ENCODE measurements at places on chromosomes 5 and 9.

- H3K27me3 ChIP-seq: no peaks in the 10 kb centered on the region
- H3K36me3 ChIP-seq: no peaks in the 10 kb centered on the region
- no peak overlapping the region for H3K27ac ChIP-seq
- no peak for DNase-seq
- peaks cover 8% of the 10 kb centered on the region for H3K4me1 ChIP-seq
These were observed 5.0 kb upstream of the CARD19 start for GRCh38 chr9:93091056-93091452.

DNA sequence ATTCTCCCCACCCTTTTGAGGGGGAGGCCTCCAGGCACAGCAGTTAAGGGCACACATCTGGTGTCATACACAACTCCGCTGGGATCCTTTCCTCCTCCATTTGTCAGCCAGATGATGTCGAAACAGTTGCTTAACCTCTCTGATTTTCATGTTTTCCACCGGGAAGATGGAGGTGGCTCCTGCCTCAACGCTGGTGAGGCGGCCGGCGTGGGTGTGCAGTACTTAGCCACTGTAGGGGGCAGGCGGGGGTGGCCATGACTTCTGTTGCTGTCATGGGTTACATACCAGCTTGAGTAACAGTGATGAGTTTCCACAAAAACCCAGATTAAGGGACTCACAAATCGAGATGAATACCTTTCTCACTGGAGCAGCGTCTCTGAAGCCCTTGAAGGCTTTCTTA lies 63.1 kb upstream of the EPB41L4B start:
- no peak overlapping the region for H3K27ac ChIP-seq
- H3K36me3 ChIP-seq: no peaks in the 10 kb centered on the region
- H3K4me3 ChIP-seq: no peak overlapping the region

GRCh38 chr5:163624431-163624830 lies 119.0 kb downstream of the MAT2B start:
- no peaks in the 10 kb centered on the region for H3K27me3 ChIP-seq
- no peaks in the 10 kb centered on the region for H3K36me3 ChIP-seq
- H3K4me3 ChIP-seq: no peak overlapping the region
- H3K4me1 ChIP-seq: no peaks in the 10 kb centered on the region
- H3K27ac ChIP-seq: no peak overlapping the region

DNA sequence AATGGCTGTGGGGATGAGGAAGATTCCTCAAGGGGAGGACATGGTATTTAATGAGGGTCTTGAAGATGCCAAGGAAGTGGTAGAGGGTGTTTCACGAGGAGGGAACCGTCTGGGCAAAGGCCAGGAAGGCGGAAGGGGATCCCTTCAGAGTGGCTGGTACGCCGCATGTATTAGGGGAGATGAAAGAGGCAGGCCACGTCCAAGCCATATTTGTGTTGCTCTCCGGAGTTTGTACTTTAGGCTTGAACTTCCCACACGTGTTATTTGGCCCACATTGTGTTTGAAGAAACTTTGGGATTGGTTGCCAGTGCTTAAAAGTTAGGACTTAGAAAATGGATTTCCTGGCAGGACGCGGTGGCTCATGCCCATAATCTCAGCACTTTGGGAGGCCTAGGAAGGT lies 1.2 kb downstream of the FXN start:
- H3K4me1 ChIP-seq: peaks cover 2% of the 10 kb centered on the region
- no peaks in the 10 kb centered on the region for H3K36me3 ChIP-seq
- no peaks in the 10 kb centered on the region for H3K27me3 ChIP-seq

DNA sequence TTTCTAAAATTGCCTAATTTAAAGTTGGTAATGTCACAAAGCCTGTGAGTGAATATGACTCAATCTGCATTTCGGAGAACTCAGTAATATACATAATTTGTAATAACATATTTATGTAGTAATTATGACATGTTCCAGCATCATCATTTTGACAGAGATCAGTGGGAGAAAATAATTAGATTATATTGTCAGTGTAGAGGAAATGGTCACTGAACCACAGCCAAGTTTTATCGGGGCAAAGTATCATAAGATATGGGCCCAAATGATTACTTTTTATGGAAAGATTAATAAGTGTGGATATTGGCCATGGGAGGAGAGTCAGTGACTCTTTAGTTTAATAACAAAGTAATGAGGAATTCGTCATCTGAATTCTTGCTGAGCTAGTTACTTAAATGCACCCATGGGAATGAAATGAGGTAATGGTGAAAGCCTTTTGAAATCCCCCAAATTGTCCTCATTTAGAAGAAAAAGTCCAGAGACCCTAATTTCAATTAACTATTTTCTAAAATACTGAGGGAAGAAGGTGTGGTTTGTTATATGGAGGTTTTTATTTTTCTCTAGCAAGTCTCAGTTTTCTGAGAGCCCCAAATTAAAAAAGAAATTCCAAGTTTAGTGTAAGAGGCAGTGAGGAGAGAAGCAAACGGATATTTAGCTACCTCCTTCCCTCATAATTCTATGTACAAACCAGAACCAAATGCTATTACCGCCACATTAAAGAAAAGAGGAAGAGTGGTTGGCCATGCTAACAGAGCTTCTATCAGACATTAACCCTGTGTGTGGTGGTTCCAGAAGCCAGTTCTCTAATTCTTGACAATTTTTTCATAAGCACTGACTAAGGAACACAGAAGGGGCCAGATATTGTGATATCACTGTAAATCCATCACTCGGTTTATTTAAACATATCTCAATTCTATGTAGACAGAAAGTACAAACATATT lies 37.7 kb upstream of the MRPS30 start:
- no peak overlapping the region for H3K27ac ChIP-seq
- no peak overlapping the region for H3K4me3 ChIP-seq
- no peaks in the 10 kb centered on the region for H3K4me1 ChIP-seq
- no peaks in the 10 kb centered on the region for H3K27me3 ChIP-seq

DNA sequence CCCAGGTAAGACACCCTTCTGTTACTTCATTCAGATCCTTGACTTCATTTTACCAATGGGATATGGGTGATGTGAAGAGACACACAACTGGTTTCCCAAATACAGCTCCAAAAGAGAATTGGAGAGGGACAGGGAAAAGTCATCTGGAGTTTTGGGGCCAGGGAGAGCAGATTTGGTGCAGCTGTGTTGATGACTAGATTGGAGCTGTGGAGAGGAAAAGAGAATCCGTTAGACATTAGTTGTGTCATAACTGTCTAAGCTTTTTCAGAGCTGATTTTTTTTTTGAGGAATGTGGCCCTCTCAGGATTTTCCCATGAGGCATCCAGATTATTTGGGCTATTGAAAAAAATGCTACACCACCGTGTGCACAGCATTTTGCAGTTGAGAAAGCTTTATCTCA lies 423.4 kb downstream of the DMAC1 start:
- no peaks in the 10 kb centered on the region for H3K36me3 ChIP-seq
- no peaks in the 10 kb centered on the region for H3K27me3 ChIP-seq
- H3K4me3 ChIP-seq: no peak overlapping the region
- DNase-seq: no peak
- no peak overlapping the region for H3K27ac ChIP-seq

DNA sequence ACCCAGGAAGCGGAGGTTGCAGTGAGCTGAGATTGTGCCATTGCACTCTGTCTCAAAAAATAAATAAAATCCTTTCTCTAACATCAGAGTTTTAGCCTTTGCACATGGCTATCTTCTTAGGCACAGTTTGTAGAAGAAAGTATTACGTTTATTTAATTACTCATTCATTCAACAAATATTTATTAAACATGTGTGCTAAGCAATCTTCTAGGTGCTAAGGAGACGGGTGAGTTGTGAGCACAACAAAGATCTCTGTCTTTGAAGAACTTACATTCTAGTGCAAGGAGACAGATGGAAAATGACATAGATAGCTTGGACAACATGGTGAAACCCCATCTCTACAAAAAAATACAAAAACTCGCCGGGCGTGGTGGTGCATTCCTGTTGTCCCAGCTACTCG lies 122.3 kb upstream of the MYO10 start:
- no peaks in the 10 kb centered on the region for H3K27me3 ChIP-seq
- no peak for DNase-seq
- H3K4me3 ChIP-seq: no peak overlapping the region
- no peaks in the 10 kb centered on the region for H3K36me3 ChIP-seq
- peaks cover 7% of the 10 kb centered on the region for H3K4me1 ChIP-seq

- no peaks in the 10 kb centered on the region for H3K27me3 ChIP-seq
- no peak overlapping the region for H3K4me3 ChIP-seq
- H3K4me1 ChIP-seq: no peaks in the 10 kb centered on the region
These were observed 273.9 kb upstream of the SGCD start for GRCh38 chr5:156053056-156053455.

GRCh38 chr9:127498298-127498697 lies 47.0 kb downstream of the LRSAM1 start:
- H3K27me3 ChIP-seq: no peaks in the 10 kb centered on the region
- no peak overlapping the region for H3K4me3 ChIP-seq

DNA sequence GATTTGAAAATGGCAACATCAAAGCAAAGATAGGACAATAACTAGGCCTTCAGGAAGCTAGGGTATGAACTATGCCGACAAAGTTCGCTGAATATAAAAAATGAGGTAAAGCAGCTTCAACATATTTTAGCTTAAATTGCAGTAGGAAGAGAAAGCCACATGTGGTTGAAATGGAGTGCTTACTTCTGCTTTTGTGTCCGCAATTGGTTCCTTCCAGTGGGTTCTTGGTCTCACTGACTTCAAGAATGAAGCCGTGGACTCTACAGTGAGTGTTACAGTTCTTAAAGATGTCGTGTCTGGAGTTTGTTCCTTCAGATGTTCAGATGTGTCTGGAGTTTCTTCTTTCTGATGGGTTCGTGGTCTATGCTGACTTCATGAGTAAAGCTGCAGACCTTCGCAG lies 95.2 kb downstream of the APTX start:
- no peaks in the 10 kb centered on the region for H3K27me3 ChIP-seq
- no peak for DNase-seq
- no peak overlapping the region for H3K4me3 ChIP-seq
- no peaks in the 10 kb centered on the region for H3K4me1 ChIP-seq

DNA sequence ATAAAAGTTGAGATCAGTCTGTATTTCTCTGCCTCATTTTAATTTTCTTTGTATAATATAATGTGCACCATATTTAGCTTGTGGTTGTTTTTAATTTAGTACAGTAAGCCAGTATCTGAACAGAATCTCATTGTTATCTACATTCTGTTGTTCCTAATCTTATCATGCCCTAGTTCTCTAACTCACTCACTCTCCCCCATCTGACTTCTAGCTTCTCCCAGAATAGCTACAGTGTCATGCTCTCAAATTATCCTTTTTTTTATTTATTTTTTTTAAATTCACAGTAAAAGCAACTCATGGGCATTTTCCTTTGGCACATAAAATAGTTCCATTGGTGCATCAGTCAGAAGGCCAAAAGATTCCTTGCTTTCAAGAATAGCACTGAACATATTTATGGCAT lies 156.6 kb downstream of the TRPM3 start:
- H3K36me3 ChIP-seq: no peaks in the 10 kb centered on the region
- DNase-seq: no peak
- no peak overlapping the region for H3K4me3 ChIP-seq
- no peak overlapping the region for H3K27ac ChIP-seq

- no peak for DNase-seq
- H3K4me3 ChIP-seq: no peak overlapping the region
- H3K27ac ChIP-seq: no peak overlapping the region
- H3K36me3 ChIP-seq: no peaks in the 10 kb centered on the region
These were observed 6.1 kb upstream of the ANGPTL2 start for GRCh38 chr9:127128341-127129072.

DNA sequence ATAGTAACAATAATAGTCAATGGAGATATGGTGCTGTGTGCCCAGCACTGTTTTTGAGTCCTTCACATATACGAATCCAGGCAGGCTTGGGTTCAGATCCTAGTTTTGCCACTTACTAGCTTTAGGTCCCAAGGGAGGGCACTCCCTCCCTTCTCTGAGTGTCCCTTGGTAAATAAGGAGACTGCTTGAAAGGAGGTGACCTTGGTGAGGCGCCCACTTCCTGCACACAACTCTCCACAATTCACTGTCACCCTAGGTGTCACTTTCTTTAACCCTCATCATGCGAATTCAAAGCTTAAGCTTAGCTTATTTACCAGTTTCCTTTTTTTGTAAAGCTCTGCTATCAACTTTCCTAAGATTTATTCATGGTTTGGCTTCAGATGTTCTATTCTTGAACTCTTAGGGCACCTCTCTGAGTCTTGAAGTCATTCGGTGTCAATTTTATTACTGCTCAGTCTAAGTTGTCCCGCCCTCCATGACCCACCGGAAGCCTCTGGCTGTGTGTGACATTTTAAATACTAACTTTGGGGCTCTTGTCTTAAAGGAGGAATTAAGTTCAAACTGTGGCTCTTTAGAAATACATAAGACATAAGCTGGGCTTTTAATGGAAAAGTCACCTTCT lies 170.7 kb upstream of the ZNF618 start:
- H3K4me3 ChIP-seq: no peak overlapping the region
- H3K27ac ChIP-seq: no peak overlapping the region
- peaks cover 7% of the 10 kb centered on the region for H3K4me1 ChIP-seq
- H3K27me3 ChIP-seq: no peaks in the 10 kb centered on the region

- peaks cover 66% of the 10 kb centered on the region for H3K4me1 ChIP-seq
- no peak overlapping the region for H3K4me3 ChIP-seq
- H3K36me3 ChIP-seq: peaks cover 40% of the 10 kb centered on the region
- H3K27me3 ChIP-seq: no peaks in the 10 kb centered on the region
These were observed 32.2 kb downstream of the IER5L start for GRCh38 chr9:129145841-129146292.

DNA sequence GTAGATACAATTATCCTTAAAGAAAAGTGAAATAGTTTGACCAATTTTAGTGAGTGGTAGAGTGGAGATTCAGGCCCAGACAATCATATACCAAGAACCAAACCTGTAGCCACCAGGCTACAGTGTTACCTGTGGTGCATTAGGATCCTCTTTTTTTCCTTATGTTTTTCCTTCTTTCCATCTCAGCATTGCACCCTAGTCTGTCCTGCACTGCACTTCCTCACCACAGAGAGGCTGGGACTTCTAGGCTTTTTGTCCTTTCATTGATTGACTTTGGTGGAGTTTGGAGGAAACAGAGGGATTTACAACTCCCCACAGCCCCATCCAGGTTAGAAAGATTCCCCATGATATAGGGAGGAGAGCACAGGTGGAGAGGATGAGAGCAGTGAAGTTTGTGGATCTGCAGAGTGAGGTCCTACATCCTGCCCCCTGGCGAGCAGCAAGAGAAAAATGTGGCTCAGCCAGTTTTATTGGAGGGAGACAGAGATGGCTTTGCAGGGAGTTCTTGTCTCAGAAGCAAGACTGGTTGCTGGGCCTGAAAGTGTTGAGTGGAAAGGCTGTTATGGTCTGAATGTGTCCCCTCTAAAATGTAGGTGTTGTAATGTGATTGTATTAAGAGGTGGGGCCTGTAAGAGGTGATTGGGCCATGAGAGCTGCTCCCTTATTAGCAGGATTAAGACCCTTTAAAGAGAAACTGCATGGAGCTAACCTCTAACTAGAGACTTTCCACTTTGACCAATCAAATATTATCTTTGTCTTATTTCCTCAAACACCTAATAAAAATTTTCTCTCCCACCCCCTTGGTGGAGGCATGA lies 36.2 kb downstream of the KIF4B start:
- peak overlapping the region; percentile 53 for H3K27ac ChIP-seq
- H3K27me3 ChIP-seq: no peaks in the 10 kb centered on the region
- peak; percentile 55 for DNase-seq
- H3K4me3 ChIP-seq: no peak overlapping the region

- no peaks in the 10 kb centered on the region for H3K4me1 ChIP-seq
- H3K27me3 ChIP-seq: no peaks in the 10 kb centered on the region
- H3K27ac ChIP-seq: no peak overlapping the region
- H3K4me3 ChIP-seq: no peak overlapping the region
These were observed 313.4 kb upstream of the SLC30A5 start for GRCh38 chr5:68780299-68780955.

- no peaks in the 10 kb centered on the region for H3K36me3 ChIP-seq
- H3K27ac ChIP-seq: no peak overlapping the region
- no peak for DNase-seq
- H3K4me3 ChIP-seq: no peak overlapping the region
These were observed 65.0 kb downstream of the IRX1 start for GRCh38 chr5:3660630-3661029.

Data from trophoblast cell (in vitro differentiated cells and primary cell).